T-helper 17 cell (primary cell): ENCODE measurements at places on chromosomes 2 and 18.

- no peak for DNase-seq
Observed at GRCh38 chr2:241863536-241863954, 4.9 kb upstream of the PDCD1 start.

DNA sequence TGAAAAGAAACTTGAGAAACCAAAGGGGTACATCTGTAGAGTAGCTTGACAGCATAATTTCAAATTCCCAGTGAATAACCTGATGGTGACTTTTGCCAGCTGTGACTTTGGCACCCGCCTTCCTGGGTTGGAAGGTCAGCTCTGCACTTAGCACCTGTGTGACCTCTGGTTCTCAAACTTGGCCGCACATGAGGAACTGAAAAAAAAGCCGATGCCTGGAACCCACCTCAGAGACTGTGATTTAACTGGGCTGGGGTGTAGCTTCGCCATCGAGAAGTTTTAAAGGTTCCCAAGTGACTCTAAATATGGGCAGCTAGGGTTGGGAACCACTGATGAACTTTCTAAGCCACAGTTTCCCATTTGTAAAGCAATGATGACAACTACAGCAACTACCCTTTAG is 6.5 kb downstream of the EFEMP1 start:
- DNase-seq, result no peak

DNA sequence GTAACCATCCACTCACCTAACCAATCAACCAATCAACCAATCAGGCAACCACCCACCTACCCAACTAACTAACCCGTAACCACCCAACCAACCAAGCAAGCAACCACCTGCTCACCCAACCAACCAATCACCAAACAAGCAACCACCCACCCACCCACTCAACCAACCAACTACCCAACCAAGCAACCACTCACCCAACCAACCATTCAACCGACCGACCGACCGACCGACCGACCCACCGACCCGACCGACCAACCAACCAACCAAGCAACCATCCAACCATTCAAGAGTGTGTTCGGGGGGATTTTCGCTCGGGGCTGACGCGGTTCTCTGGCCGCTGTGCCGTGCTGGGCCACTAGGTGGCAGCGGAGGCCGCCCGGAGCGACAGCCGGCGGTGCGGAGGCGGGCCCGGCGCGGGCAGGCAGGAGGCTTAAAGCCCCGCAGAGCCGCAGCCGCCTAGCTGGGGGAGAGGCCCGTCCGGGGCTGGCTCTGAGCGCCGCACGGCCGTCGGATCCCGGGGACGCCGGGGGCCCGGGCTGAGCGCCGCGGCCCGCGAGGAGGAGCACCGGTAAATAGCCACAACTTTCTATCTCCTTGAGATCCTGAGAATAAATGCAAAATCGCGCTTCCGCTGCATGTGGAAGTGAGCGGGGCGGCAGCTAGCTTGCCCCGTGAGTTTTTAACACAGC is at the start of gene MC5R:
TSS of gene MC5R (plus strand) at position 443 of the 689 bp plus-strand sequence. CDS start 1,617 bp downstream, outside the sequence.
- peak; percentile 64 for DNase-seq

- DNase-seq, result no peak
Observed at GRCh38 chr2:54579682-54580620, 123.8 kb downstream of the SPTBN1 start.

GRCh38 chr2:27441958-27442919 is at the start of gene KRTCAP3:
Gene KRTCAP3, plus strand, starts transcription at chr2:27442381. Its CDS starts 32 bp downstream, at chr2:27442413.
- peak; percentile 57 for DNase-seq

DNA sequence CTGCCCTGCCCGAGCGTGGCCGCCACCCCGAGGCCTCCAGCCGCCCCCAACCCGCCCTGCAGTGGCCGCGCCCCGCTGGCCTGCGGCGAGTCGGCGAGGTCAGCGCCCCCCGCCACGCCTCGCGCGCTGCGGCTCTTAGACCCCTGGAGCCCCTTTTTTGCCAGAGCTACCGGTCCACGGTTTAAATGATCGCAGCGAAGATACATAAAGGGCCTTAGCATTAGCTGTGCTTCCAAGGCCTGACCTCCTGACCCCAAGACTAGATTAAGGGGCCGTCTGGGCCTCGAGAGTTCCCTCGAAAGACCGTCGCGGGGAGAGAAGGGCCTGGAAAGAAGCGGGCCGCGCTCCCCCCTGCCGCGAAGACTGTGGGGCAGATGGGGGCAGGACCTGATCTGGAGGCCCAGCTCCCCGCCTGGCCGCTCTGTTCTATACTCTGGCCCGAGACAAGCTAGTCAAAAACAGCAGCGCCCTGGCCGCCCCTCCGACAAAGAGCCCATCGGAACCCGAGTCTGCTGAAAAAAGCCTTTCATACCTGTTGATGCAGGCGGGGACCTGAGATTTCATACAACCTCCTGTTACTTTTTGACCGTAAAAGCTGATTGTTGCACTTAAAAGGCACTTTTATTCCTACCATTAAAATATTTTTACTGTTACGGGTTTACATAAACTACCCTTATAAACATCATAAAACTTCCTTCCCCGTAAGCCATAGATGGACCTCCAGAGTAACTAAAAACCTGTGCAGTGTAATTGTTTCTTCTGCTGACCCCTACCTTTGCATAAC is 68.7 kb upstream of the PSMD14 start:
- DNase-seq, result no peak

- no peak for DNase-seq
Observed at GRCh38 chr2:179263446-179264367, 925 bp downstream of the SESTD1 start.

DNA sequence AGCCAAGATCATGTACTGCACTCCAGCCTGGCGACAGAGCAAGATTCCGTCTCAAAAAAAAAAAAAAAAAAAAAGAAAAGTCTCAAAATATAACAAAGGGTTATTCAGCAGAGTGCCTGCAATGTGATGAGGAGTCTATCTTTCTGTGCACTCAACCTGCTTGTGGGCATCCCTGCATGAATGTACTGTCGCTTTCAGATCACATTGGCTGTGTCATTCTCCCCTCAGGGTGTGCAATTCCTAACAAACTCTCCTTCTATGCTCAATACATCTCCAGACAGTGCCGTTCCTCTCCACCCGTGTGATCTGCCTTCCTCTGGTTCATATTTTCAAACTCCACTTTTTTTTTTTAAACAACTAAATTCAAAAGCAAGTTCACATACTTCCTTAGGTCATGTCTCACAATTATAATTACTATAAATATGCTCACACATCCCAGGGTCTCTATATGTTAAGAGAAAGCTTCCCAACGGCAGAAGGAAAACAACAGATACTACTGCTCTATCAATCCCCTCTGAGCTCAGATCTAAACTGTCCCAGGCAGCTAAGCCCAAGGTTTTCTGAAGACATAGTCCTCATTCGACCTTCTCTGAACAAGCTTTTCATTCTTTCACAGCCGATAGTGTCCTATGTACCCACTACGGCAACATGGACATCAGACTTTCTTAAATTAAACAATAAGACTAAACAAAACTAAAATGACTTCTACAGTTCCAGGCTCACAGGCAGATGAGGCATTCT is 35.2 kb downstream of the PTMA start:
- no peak for DNase-seq

- no peak for DNase-seq
Observed at GRCh38 chr18:52409727-52410126, 69.7 kb downstream of the DCC start.

DNA sequence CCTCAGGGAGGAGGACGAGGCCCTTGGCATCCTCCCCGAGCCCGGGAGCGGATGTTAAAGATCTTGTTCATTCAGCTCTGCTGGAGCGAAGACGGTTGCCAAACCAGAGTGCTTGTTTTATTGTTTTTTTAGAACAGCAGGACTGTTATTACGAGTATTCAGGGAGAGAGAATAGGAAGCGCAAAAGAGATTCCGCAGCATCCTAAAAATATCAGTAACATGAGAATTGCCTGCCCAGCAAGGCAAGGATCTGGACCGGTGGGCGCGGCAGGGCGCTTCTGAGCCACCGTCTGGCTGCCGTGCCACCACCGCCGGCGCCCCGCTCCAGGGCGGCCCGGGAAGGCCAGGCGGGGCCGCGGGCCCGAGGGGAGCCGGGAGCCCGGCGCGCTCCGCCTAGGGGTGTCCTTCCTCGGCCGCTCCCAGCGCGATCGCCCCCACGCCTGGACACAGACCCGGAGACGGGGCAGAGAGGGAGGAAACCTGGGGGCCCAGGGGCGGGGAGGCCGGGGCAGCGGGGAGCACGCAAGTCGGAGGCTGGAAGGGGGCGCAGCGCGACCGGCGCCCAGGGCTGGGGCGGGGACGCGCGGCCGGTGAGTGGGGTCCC is 843 bp downstream of the CYS1 start:
- DNase-seq, result no peak

DNA sequence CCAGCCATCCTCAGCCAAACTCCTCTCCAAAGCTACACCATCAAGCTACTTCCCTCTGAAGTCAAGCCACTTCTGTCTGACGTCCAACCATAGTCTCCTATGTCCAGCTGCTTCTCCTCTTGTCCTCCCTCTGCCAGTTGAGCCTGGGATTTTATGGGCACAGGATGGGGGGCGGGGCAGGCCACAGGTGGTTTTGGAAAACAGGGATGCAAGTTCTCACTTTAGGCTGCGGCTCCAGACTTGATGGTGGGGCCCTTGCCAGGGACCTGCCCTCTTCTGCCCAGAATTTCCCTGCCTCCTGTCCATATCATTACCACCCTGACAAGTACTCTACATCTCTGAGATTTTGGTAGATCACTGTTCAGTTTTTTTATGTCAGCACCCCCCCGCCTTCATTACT is 41.6 kb downstream of the TEX51 start:
- DNase-seq, result no peak

DNA sequence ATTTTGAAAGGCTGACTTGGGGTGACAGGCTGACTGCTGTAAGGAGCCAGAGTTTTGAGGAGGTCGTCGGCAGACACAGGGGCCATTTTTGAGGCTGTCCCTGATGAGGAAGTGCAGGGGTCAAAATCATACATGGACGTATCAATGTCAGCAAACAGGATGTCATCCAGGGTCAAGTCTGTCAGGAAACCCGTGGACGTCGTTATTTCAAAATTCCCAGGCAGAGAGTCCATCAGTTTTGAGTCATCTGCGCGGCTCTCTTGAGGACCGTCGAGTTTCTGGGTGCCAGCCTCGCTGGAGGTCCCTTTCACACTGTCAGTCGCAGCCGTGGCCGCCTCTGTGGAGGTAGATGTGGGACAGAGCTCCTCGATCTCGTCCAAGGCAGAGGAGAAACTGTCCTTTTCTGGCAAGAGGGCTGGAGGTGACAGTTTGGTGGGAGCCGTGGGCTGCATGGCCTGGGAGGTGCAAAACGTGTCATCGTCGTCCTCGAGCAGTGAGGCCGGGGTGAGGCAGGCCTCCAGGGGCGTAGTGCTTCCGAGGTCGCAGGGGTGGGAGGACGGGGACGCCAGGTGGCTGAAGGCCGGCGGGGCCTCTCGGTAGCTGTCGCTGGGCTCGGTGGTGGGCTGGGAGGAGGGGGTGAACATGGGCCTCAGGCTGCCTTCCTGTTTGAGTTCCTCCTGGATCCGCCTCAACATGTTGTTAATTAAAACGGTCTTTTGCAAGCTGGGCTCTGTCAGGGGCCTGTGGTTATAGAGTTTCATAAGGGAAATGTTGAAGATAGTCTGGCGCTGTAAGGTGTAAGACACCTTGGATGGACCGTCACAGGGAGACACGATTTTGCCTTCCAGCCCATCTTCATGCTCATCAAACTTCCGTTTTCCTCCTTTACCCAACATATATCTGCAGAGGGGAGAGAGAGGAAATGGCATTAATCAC is 17.5 kb downstream of the SERTAD2 start:
- no peak for DNase-seq

DNA sequence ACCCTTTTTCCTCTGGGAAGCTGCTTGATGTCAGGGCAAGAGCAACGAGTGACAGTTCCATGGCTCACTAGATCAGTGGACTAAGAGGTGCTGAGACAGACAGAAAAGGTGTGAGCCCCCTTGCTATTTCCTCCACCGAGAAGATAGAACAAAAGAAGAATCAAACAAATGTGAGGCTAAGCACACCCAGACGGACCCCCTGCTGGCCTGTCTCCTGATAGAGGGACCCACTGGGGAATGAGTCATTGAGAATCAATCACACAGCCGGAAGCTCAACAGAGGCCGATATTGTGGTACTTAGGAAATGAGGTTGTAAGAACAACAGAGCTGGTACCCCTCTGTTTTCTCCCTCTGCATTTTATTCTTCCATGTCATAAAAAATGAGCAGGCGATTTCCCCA is 89.8 kb upstream of the TEX51 start:
- no peak for DNase-seq

DNA sequence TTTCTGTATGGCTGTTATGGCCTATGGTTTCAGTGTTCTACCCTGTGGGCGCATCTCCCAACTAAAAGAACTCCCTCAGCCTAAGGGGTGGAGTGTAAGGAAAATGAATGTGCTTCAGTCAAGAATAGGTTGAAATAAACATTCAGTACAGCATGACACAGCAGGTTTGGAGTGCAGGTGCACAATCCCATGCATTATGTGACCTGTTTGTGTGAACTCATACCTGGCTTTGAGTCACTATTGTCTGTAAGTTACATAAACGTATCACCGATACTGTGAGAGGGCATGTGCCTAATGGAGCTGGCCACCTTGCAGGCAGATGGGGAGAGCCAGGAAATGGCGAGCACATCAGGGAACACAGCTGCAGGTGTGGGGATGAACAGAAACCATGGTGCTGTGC is 216.0 kb downstream of the DSEL start:
- no peak for DNase-seq

GRCh38 chr2:55153584-55154299 is 78.4 kb downstream of the CLHC1 start:
- no peak for DNase-seq

- DNase-seq, result no peak
Observed at GRCh38 chr2:31710121-31710520, 129.4 kb upstream of the SRD5A2 start.

DNA sequence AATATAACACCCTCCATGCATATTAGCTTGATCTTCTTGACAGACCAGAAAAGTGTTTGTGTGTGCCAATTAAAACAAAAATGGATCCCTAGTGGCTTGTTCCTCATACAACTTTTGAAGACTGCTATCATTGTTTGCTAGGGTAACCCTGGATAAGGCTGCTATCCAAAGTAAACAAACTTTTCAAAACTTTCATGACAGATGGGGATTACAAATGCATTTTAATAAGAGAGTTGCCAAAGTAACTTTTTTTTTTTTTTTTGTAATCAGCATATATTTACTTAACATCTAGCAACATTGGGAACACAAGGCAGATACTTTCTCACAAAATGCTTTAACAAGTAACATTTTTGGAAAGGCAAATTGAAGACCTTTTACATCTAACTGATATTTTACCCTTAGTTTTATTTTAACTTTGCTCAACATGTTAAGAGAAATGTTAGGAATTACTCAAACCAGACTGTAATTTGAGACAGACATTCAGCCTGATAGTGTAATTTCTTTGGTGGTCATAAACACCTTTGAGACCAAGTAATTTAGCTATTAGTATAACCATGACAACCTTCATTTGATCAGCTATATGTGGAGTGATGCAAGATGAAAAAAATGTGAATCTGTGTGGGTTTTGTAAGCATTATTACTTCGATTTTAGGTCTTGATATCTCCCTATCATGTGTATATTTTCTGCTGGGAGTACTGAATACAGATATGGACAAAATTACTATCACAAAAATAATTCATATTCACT is 300.9 kb downstream of the ARHGAP15 start:
- DNase-seq, result no peak
